ENCODE measurements at places on chromosomes 12 and 14.

DNA sequence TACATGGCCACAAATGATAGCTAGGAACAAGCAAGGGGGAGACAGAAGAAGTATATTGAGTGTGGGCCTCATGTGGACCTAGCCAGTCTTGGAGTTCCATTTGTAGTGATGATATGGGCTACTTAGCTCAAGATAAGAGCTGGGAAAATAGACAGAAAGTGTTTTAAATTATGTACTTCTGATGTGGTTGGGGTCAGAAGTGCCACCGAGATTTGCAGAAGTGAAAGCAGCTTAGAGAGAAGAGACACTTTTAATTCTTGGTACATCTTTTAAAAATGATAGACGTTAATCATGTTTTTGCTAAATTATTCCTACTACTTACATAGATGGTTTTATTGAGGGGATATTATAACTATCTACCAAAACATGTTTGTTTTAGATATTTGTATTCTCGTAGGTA is 198.3 kb upstream of the PDZRN4 start:
- DNase-seq = no peak

DNA sequence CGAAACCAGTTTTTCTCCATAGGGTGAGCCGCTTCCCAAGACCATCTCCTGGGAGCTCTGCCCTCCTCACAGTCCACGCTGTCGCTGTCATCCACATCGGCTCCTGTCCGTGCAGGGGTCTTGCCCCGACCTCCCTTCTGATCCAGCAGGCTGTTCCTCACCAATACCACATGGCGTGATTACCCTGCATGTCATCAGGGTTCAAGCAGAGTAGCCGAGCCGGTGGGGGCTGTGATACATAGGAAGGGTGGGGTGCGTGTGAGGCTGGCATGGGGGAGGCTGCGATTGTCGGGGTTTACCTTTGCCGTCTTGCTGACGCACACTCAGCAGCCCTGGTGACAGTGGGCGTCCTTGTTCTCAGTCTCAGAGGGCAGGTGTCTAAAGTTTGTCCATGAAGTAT is 17.0 kb downstream of the TEDC1 start:
- no peak for DNase-seq

GRCh38 chr12:116263844-116264243 is 13.6 kb downstream of the MED13L start:
- DNase-seq = no peak

GRCh38 chr12:98369581-98369980 is 145.8 kb upstream of the TMPO start:
- no peak for DNase-seq

GRCh38 chr12:63949902-63950301 is 105.4 kb downstream of the SRGAP1 start:
- DNase-seq = no peak

- DNase-seq = no peak
These were observed 79.4 kb downstream of the DYRK2 start for GRCh38 chr12:67727702-67728666.
